ENCODE measurements at places on chromosomes 7 and 10.

DNA sequence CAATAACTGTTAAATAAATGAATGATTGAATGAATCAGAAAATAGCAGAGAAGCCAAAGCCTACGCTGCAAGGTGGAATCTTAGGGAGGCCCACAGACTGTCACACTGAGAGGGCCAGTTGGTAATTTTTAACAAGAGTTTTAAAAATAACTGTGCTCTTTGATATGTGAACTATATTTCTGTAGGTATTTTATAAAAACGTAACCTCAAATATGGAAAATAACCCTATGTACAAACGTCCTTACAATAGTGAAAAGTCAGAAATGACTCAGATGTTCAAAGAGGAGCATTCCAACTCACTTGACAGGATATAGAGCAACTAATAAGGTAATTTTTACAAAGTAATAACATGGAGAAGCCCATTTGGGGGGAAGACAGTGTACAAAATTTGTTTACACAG is 18.9 kb upstream of the TMEM273 start:
- no peak for DNase-seq

DNA sequence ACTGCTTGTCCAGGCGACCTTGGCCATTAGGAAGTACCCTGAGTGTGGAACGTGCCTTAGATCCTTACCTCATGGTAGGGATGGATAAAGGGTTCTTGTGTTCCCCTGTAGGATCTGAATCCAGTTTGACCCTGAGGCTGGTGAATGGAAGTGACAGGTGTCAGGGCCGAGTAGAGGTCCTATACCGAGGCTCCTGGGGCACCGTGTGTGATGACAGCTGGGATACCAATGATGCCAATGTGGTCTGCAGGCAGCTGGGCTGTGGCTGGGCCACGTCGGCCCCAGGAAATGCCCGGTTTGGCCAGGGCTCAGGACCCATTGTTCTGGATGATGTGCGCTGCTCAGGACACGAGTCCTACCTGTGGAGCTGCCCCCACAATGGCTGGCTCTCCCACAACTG is 31.6 kb downstream of the DMBT1 start:
- DNase-seq, result no peak

GRCh38 chr10:24674892-24675632 is 48.6 kb downstream of the ARHGAP21 start:
- DNase-seq, result no peak

- no peak for DNase-seq
Measured at GRCh38 chr10:102375250-102375649, 20.3 kb upstream of the NFKB2 start.

GRCh38 chr7:85673876-85674275 is 487.0 kb upstream of the SEMA3D start:
- DNase-seq, result no peak

DNA sequence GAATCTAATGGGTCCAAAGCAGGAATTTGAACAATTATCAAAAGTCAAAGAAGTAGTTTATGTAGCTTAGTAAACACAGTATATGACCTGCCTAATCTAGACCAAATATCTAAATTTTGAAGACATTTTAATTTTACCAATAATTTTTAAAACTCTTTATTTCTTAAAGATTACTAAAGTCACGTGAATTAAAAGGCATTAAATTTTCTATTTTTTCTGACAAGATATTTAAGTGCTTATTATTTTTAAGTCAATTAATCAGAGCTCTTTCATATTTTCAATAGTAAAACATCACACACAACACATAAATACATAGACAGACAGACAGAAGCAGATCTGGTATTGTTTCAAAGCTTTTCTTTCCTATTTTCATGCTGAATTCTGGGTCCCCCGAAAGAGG is 89.5 kb downstream of the ZNF467 start:
- DNase-seq, result no peak

GRCh38 chr10:2682491-2682890 is 384.9 kb upstream of the PFKP start:
- no peak for DNase-seq

- DNase-seq, result no peak
Measured at GRCh38 chr10:132145002-132145401, 41.7 kb upstream of the DPYSL4 start.

GRCh38 chr10:52146766-52147165 is 167.3 kb upstream of the DKK1 start:
- DNase-seq, result no peak

DNA sequence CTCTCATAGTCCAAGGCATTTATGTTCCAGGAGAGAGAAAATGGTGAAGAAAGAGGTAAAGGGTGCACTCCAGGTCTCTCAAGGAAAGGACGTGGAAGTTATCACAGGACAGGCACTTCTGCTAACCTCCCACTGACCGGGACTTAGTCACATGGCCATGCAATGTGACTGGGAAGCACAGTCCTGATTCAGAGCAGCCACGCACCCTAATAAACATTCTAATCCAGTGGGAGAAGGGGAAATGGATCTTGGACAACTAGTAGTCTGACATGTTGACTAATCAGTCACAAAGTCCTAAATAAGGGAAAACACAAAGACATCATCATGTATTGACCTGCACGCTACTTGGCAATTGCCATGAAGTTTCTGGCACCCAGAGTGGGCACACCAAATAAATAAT is 417.5 kb upstream of the ZMIZ1 start:
- no peak for DNase-seq

DNA sequence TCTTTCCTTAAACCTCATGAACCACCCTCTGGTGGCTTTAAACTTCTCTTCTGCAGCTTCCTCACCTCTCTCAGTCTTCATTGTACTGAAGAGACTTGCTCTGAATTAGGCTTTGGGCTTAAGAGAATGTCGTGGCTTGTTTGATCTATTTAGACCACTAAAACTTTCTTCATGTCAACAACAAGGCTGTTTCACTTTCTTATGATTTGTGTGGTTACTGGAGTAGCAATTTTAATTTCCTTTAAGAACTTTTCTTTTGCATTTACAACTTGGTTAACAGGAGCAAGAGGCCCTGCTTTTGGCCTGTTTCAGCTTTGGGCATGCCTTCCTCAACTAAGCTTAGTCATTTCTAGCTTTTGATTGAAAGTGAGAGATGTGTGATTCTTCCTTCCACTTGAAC is 38.1 kb upstream of the CDHR3 start:
- peak; percentile 61 for DNase-seq

GRCh38 chr10:94036766-94037033 is 43.0 kb downstream of the PLCE1 start:
- no peak for DNase-seq

- DNase-seq, result no peak
Measured at GRCh38 chr10:96656839-96657238, 63.5 kb downstream of the PIK3AP1 start.

DNA sequence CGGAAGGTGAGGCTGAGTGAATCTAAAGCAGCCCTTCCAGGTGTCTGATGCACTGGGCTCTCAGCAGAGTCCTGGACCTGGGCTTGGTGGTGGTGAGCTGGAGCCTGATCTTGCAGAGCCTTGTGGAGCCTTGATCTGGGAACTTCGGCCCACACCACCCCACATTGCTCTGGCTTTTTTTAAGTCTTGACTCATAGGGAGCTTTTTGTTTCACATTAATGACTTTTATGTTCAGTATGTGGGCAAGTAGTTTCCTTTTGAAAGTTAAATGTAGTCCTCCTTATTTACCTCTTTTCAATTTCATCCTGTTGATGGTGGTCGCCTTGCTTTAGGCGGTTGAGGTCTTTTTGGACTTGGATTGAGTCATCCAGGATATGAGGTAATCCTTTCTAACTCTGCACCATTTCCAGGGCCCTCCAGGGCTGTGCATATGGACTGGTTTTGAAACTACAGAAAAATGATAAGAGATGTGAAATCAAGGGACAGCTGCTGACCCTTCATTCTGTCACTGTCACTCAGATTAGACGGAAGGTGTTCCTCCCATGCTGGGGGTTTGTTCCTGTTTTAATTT is 2.9 kb upstream of the NRAP start:
- peak; percentile 28 for DNase-seq

- no peak for DNase-seq
Measured at GRCh38 chr7:129924602-129925001, 28.2 kb downstream of the UBE2H start.

DNA sequence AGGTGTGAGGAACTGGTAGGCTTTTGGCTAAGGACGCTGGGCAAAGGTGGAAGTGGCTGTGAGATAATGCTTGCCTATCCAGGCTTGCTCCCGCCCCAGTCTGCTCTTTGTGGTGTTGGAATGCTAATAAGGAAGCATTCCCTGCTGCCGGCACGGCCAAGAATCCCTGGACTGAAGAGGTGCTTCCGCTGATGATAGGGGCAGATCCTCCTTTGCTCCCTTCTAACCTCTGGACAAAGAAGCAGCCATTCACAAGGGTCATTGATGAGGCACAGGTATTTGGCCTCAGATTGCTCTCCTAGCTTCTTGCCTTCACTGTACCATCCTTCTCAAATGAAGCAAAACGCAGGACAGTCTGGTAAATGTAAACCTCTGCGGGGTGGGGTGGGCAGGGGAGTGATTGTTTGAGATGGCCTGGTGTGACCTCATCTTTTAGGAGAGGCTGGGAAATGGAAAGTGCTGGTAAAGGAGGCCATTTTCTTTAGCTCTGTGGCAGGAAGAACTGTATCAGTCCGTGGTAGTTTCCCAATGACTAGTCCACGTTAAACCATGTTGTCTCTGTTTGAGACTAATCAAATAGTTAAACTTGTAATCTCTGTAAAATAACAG is 1.7 kb downstream of the PGAM1 start:
- peak; percentile 26 for DNase-seq

All from activated CD4-positive, alpha-beta T cell treated with anti-CD3 and anti-CD28 coated beads, Interleukin-2, amount 10 ng/mL, durations not matched to agents 7 days and 5 days (primary cell).